Chondrocyte (in vitro differentiated cells): ENCODE measurements at places on chromosomes 6 and 20. TPM values are rescaled to one million over a fixed set of nuclear protein-coding genes. Genes with fewer than 3 reads are reported as not detected.

DNA sequence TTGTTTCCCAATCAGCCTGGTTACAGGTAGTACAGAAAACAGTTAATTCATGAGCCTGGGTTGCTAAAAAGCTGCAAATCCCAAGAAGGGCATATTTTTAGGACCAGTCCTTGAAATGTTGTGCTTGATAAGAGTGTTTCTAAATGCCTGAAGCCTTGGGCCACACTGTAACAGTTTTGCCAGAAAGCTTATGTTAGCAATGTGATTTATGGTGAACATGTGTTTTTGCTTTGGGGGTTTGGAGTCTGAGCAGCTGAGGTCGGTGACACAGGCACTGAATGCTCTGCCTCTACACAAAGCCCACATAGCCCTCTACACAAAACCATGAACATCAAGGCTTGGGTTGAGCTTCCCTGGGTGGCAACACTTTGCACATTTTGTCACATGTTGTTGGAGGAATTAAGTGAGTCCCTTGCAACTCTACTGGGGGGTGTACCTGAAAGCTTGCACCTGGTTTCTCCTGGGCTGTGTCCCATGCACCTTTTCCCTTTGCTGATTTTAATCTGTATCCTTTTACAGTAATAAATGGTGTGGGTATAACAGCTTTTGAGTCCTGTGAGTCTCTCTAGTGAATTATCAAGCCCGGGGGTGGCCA is 22.2 kb downstream of the AHI1 start:
- no peak for DNase-seq
- peaks cover 21% of the 10 kb centered on the region for H3K36me3 ChIP-seq
- H3K4me3 ChIP-seq, result no peak overlapping the region
- H3K27ac ChIP-seq, result no peak overlapping the region
- H3K27me3 ChIP-seq, result no peaks in the 10 kb centered on the region

DNA sequence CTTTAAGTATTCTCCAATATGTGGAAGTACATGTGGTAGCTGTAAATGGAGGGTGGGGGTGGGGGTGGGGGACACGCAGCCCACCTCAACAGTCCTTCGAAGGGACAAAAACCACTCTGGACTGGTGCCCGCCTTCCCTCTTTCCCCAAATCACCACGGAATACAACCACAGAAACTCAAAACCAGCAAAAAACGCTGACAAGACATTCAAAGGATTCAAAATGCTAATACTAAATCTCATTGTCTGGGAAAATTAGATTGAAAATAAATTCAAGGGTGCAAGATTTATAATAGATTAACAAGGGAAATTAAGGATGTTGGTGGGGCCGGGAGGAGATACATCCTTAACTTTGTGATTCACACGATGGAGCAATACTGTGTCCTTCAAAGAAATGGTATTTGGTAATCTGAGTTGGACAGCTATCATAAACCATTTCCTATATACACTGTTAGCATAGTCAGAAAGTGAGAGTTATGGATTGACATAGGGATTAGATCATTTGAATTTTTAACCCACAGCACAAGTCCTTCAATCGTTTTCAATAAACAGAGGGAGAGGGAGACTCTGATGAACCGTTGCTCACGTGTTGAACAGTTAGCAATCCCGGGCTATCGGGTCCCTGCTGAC is 766 bp upstream of the TBC1D22B start:
- H3K4me1 ChIP-seq, result peaks cover 32% of the 10 kb centered on the region
- DNase-seq, result no peak
- H3K4me3 ChIP-seq, result peak overlapping the region; percentile 96
- H3K27me3 ChIP-seq, result no peaks in the 10 kb centered on the region

DNA sequence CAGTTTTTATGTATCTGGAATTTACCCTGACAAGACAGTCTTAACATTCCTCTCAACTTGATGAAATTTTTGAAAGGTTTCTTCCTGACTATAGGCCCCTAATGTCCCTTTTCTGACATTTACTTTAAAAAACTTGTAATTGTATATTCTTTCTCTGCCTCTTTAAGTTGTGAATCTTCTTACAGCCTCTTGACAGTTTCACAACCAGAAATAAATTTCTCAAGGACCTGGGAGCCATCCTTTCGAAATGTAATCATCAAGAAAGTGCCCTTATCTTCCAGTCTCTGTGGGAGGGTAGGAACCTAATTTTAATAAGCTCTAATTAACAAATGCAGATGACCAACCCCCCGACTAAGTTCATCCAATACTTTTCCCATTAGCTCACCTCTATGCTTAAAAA is 403.6 kb upstream of the GJE1 start:
- H3K36me3 ChIP-seq, result no peaks in the 10 kb centered on the region
- no peak for DNase-seq
- H3K27me3 ChIP-seq, result no peaks in the 10 kb centered on the region
- peaks cover 9% of the 10 kb centered on the region for H3K4me1 ChIP-seq
- no peak overlapping the region for H3K27ac ChIP-seq
- H3K4me3 ChIP-seq, result no peak overlapping the region

DNA sequence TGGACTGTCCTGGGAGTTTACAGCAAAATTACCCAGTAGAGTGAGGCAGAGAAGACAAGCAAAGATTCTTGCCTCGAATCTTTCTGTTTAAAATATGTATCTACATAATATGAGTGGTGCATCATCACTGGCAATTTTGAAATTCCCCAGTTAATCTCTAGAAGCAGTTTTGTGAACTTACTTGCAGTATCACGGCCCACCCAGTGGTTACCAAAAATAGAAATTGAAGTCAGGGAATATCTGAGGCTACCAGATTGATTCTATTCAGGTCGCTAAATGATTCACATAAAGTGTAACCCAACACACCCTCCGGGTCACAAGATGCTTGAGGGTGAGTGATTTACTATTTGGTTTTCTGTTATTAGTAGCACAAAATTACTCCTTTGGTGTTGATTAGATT is 111.9 kb downstream of the PPP1R14C start:
- H3K4me3 ChIP-seq, result no peak overlapping the region
- H3K27me3 ChIP-seq, result no peaks in the 10 kb centered on the region
- H3K27ac ChIP-seq, result peak overlapping the region; percentile 11
- no peaks in the 10 kb centered on the region for H3K36me3 ChIP-seq
- DNase-seq, result no peak

DNA sequence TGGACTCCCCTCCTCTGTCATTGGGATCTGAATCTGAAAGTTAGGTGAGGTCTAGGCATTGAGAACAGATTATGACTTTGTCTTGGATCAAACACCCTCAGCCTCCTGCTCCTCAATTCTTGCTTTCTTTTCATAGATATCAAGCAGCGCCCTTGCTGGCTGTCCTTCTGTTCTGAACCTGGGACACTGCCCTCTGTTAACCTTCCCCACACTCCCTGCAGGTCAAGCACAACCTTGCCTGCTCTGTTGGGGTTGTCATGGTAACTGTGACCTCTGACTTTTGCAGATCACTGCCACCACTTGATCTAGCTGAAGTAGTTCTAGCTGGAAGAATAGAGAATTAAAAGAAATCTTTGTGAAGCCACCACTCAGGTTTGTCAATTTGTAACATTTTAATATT is 16.4 kb upstream of the MICA start:
- no peak for DNase-seq
- H3K4me3 ChIP-seq, result no peak overlapping the region
- peaks cover 7% of the 10 kb centered on the region for H3K27me3 ChIP-seq
- no peaks in the 10 kb centered on the region for H3K36me3 ChIP-seq
- H3K4me1 ChIP-seq, result peaks cover 4% of the 10 kb centered on the region

- H3K27me3 ChIP-seq, result no peaks in the 10 kb centered on the region
- DNase-seq, result no peak
- no peak overlapping the region for H3K4me3 ChIP-seq
- H3K27ac ChIP-seq, result no peak overlapping the region
Observed at GRCh38 chr6:100658486-100658885, 193.8 kb upstream of the SIM1 start.

GRCh38 chr6:90397047-90397446 is 100.4 kb upstream of the BACH2 start:
- peaks cover 6% of the 10 kb centered on the region for H3K27me3 ChIP-seq
- H3K4me3 ChIP-seq, result no peak overlapping the region
- peaks cover 6% of the 10 kb centered on the region for H3K4me1 ChIP-seq
- DNase-seq, result no peak

DNA sequence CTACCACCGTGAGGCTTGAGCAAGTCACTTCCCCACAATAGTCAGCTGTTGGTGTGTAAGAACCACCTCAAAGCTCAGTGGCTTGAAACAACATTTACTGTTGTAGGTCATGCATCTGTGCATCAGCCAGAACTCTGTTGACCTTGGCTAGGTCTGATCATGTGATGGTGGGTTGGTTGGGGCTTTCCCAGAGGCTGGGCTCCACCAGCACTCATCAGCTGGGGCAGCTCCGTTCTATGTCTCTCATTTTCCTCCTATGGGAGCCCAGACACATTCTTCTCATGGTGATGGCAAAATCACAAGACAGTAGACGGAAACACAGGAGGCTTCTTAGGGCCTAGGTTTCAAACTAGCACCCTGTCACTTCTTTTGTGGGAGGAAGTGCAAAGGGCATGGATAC is 42.8 kb upstream of the PSMF1 start:
- no peaks in the 10 kb centered on the region for H3K4me1 ChIP-seq
- DNase-seq, result no peak
- H3K36me3 ChIP-seq, result peaks cover 4% of the 10 kb centered on the region
- H3K27me3 ChIP-seq, result no peaks in the 10 kb centered on the region
- no peak overlapping the region for H3K4me3 ChIP-seq

The F13A1 gene
- total RNA-seq, result 0.94 to 2.9 TPM (median 2.7 TPM) in 3 replicates

The RAET1E gene
- not detected in 3 replicates for total RNA-seq

The ZBP1 gene
- total RNA-seq, result not detected in 3 replicates
